ENCODE measurements at places on chromosomes 5 and 9.

GRCh38 chr9:81237565-81238231 lies 451.6 kb downstream of the TLE1 start:
- DNase-seq: no peak

- no peak for DNase-seq
These were observed 36.7 kb downstream of the ARHGAP26 start for GRCh38 chr5:142806841-142807267.

DNA sequence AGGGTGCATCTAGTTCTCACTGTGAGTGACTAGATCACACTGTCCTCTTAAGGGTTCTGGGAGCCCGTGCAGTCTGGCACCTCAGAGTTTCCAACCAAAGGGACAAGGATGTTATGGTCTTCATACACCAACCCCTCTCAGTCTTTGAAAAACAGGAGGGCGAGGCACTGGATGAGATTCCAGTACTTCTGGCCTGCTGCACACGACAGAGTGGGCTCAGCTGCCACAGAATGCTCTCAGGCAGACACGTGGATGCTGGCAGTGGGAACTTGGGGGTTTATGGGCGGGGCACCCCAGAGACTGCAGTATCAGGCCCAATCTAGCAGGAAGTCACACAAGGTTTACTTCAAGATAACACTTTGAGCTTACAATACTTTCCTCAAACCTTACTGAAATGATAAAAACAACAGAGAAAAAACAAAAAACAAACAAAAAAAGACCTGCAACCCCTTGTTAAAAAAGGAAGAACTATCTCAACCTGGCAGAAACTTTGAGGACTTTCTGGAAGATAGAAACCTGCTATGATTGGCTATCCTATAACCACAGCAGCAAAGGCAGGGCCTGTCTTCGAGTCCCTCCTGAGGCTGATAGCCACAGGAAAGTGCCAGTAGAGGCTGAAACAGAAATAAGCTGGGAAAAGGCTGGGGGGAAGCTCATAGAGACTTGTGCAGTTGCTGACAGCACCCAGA lies 28.3 kb upstream of the TGFBR1 start:
- DNase-seq: no peak

- DNase-seq: peak; percentile 27
These were observed 104.6 kb upstream of the FAM174A start for GRCh38 chr5:100430268-100431195.

- no peak for DNase-seq
These were observed 65.2 kb upstream of the PAPPA start for GRCh38 chr9:116088396-116088795.

GRCh38 chr9:7721291-7721690 lies 78.3 kb downstream of the DMAC1 start:
- DNase-seq: no peak

GRCh38 chr5:91607675-91608074 lies 224.6 kb upstream of the ARRDC3 start:
- no peak for DNase-seq
